ENCODE measurements at places on chromosomes 1 and 21. TPM values are rescaled to one million over a fixed set of nuclear protein-coding genes. Genes with fewer than 3 reads are reported as not detected.
A peak's percentile ranks its signal among the peaks of the same experiment; 100 is the strongest.

The TTLL10 gene
- total RNA-seq, result 0.27 TPM

The WNT2B gene
- 0.86 TPM for total RNA-seq

The ADAMTS4 gene
- total RNA-seq, result 2.5 TPM

GRCh38 chr1:21939650-21940374 is 2.7 kb upstream of the HSPG2 start:
- no peak overlapping the region for H3K4me3 ChIP-seq
- H3K4me1 ChIP-seq, result peaks cover 30% of the 10 kb centered on the region
- H3K27me3 ChIP-seq, result no peaks in the 10 kb centered on the region
- peak; percentile 92 for DNase-seq
- peak overlapping the region; percentile 69 for H3K27ac ChIP-seq

DNA sequence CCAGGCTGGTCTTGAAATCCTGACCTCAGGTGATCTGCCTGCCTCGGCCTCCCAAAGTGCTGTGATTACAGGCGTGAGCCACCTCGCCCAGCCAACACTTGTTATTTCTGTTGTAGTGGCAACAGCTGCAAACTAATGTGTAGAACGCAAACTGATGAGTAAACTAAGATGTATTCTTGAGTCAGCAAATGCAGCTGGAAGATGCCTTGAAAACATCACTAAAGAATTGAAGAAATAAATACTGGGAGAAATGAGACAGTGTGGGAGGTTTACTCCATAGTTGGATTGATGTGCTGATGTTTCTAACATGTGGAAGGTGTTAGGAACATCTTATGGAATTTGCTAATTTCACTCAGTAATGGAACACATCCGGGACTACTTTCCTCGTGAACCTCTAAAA is 61.3 kb upstream of the KCNE2 start:
- H3K4me3 ChIP-seq, result no peak overlapping the region
- no peak for DNase-seq
- H3K36me3 ChIP-seq, result no peaks in the 10 kb centered on the region
- no peaks in the 10 kb centered on the region for H3K27me3 ChIP-seq
- H3K27ac ChIP-seq, result no peak overlapping the region

DNA sequence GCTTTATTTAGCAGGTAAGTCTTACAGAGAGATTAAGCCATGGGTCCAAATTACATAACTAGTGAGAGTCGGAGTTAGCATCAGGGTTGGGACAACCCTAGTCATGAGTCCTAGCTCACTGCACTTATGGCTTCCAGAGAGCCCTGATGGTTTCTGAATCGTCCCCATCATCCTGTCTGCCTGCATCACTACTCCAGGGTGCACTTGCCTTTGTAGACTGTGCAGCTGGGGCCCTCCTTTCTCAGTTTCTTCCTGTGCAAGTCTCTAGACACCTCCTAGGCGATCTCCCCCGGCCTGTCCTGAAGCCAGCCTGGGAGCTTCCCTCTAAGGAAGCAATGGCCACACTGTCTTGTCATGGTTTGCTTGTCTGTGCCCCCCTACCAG is 37.1 kb downstream of the KIAA0040 start:
- H3K27me3 ChIP-seq, result no peaks in the 10 kb centered on the region
- no peak overlapping the region for H3K4me3 ChIP-seq
- no peak overlapping the region for H3K27ac ChIP-seq
- H3K4me1 ChIP-seq, result peaks cover 4% of the 10 kb centered on the region
- no peak for DNase-seq

- no peaks in the 10 kb centered on the region for H3K36me3 ChIP-seq
- H3K4me3 ChIP-seq, result no peak overlapping the region
- no peak for DNase-seq
- H3K4me1 ChIP-seq, result no peaks in the 10 kb centered on the region
Measured at GRCh38 chr1:159937054-159937750, 8.2 kb downstream of the IGSF9 start.

DNA sequence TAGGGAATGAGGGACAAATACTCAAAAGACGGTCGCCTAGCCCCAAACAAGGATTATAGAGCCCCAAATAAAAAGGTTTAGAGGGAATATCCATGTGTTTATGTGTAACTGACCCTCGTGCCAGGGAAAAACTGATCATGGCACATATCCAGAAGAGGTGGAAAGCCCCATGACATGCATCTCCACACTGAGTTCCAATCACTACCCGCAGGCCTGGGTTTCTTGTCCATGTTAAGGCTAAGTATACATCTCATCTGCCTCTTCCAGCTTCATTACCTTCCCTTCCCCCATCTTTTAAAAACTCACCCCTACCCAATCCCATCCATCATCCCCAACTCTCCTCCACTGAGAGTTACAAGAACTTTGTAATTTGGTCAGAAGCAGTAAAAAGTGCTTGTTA is 15.2 kb downstream of the GADD45A start:
- H3K36me3 ChIP-seq, result peaks cover 17% of the 10 kb centered on the region

DNA sequence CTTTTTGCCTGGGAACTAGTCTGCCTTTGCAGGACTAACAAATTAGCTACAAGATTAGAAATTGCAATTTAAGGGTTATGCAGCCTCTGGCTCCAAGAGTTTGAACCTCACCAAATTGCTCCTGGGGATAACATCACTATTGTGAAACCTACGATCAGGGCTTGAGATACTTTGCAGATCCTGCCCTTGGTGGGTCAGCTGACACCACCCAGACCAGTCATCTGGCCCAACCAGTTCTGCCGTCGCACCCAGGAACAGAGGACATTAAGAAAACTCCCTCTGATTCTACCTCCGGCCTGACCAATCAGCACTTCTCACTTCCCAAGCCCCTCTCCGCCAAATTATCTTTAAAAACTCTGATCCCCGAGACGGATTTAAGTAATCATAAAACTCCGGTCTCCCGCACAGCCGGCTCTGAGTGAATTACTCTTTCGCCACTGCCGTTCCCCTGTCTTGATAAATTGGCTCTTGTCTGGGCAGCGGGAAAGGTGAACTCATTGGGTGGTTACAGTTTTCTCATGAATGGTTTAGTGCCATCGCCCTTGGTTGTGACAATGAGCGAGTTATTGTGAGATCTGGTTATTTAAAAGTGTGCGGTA is 32.9 kb upstream of the B3GALT5 start:
- no peaks in the 10 kb centered on the region for H3K36me3 ChIP-seq
- H3K4me3 ChIP-seq, result no peak overlapping the region
- DNase-seq, result no peak
- H3K27ac ChIP-seq, result no peak overlapping the region
